Heart left ventricle (tissue), 16 donors: ENCODE measurements at places on chromosomes 3 and 15.

- no peak for DNase-seq
Measured at GRCh38 chr3:174408310-174408709, 450.8 kb upstream of the NAALADL2 start.

GRCh38 chr3:52795298-52795900, 803 bp downstream of the ITIH3 start:
- DNase-seq: no peak

DNA sequence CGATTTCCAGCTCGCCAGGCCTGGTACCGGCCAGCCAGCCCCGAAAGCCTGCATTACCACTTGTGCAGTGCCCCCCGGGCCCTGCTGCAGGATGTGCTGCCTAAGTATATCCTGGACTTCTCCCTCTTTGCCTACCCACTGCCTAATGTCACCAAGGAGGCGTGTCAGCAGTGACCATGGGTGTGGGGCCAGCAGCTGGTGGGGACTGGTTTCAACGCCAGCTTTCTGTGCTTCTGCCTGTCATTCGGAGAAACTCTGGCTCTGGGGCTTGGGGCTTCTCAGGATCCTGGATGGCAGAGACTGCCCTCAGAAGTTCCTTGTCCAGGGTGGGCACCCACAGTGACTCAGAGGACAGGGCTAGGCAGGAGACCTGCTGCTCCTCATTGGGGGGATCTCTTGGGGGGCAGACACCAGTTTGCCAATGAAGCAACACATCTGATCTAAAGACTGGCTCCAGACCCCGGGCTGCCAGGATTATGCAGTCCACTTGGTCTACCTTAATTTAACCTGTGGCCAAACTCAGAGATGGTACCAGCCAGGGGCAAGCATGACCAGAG, 1.5 kb downstream of the CHST14 start:
- DNase-seq: no peak

DNA sequence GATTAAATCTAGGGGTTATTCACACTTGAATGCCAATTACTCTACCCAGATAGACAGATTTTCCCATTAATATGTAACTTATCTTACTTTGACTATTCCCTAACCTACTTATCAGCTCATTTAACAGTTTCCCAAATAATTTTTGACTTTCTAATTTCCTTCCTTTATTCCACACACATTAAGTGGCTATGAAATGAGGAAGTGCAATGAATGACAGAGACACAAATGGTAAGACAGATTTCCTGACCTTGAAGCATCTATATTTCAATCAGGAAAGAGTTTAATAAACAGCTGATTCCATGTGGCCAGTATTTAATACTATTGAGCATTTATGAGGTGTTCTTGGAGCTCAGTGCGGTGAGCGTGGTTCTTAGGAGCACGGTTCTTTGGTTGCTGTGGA, 78.8 kb downstream of the SLC7A14 start:
- no peak for DNase-seq

DNA sequence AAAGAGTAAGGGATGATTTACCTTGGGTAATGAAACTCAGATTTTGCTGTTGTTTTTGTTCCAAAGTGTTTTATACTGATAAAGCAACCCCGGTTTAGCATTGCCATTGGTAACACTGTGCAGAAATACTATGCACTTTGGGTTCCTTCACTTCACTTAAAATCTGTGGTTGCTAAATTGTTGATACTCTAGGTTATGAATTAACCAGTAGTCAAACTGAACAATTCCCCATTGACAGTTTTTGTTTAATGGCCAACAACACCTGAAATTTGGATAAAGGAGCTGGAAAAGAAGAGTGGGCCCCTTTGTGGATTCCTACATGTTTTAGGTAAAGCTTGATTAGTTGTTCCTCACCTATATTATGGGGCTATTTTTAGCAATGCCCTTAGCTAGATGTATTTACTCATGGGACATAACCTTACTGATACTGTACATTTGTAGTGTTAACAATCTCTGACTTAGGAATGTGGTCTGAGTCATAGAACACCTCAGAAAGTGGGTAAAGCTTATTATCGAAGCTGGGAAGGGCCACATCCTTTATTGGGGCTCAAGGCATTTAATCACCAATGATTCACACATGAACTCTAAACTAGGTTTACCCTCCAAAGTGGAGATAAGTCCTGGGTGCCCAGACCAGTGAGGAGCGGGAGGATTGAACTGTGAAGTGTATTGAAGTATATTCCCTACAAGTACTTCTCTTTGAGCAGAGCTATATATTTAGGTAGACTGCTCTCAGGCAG, 29.5 kb upstream of the THRB start:
- no peak for DNase-seq

GRCh38 chr3:9696480-9697220, 7.0 kb upstream of the CPNE9 start:
- no peak for DNase-seq

DNA sequence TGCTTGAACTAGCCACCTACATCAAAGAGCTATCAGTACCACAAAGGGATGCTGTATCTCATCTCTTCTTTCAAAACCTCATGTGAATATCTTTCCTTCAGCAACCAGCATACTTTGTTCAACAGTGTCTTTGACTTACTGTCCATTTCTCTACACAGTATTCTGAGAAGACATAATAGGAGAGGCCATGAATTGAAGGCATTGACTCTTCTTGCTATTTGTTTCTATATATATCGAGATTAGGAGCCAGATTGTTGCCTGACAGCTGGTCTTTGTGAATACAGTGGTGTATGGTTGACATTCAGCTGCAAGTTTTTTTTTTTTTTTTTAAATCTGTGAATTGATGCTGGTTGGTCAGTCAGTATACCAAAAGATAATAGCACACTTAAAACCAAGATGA, 12.1 kb upstream of the CSRNP1 start:
- DNase-seq: no peak

- DNase-seq: no peak
Measured at GRCh38 chr3:193984876-193985275, 151.1 kb upstream of the HES1 start.

- no peak for DNase-seq
Measured at GRCh38 chr3:2940062-2940461, 170.1 kb downstream of the IL5RA start.

- DNase-seq: no peak
Measured at GRCh38 chr3:136836511-136837156, 17.7 kb downstream of the SLC35G2 start.

- DNase-seq: no peak
Measured at GRCh38 chr3:116444115-116444747, 1.1 kb downstream of the LSAMP start.

DNA sequence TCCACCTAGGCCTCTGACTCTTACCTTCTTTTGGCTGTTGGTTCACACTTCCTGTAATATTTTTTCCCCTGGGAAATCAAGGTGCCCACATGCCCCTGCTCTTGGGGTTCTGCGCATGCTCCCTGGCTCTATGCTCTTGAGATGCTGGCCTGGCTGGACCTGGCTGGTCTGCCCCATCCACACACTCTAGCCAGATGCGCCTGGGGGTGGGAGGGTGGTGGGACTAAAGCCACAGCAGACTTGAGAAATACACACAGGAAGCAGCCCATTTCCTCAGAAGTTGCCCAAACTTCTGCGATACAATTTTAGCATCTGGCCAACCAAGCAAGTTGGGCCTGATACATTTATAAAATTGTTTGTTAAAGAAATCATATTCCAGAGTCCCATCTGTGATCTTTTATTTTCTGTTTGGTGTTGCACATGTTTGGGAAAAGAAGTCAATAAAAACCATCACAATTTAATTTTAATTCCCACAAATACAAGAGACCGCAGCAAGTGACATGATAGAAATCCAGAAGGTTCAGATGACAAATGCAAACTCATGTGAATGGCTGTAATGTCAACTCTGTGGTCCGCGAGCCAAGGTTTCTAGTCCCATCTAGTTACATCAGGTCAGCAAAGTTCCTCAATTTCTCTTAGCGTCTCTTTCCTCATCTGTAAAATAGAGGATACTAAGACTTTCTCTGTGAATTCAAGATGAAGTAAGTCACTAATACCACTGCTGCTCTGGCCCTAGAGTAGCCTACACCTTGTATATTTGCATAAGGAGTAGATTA, 55.9 kb upstream of the MEF2A start:
- no peak for DNase-seq

DNA sequence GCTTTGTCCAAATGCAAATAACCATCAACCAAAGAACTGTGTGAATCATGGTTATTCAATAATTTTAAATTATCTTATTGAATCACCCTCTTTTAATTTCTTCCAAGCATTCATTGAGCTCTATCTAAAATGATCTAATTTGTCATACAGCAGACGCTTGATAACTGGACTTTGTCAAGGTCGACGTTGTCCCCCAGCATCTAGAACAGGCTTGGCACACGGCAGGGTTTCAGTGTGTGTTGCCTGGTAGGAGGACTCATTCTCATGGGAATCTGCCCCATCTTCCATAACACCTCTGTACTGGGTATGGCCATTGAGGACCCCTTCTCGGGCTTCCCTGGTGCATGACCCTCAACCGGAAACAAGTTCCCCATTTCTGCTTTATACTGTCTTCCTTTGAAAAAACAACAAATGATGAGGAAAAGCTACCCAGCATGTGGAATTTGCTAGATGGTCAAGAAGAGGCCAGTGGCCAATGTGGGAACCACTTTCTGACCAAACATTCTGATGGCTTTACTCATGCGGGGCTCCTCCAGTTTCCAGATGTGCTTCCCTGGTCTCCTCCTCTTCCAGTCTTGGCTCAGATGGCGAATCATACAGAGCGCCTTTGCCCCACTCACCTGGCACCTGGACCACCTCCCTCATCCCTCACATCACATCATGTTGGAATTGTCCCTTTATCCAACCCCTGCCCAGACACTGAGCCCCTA, 41.7 kb upstream of the SEC22A start:
- DNase-seq: no peak

DNA sequence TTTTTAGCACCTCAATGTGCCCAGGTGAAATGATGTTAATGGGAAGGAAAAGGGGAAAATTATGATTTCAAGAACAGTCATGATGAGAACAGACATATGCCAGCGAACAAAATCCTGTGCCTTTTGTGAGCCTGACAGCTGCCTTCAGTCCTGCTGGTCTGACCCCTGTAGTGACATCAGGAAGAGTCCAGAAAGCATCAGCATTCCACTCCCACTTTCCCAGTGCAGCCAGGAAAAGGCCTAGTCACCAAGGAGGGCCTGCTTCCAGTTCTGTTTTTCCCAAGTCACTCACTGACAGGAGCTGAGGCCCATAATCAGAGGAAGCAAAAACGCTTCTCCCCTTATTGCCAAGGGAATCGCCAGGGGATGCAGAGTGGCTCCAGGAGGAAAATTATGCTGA, 218.4 kb downstream of the ABHD5 start:
- no peak for DNase-seq

DNA sequence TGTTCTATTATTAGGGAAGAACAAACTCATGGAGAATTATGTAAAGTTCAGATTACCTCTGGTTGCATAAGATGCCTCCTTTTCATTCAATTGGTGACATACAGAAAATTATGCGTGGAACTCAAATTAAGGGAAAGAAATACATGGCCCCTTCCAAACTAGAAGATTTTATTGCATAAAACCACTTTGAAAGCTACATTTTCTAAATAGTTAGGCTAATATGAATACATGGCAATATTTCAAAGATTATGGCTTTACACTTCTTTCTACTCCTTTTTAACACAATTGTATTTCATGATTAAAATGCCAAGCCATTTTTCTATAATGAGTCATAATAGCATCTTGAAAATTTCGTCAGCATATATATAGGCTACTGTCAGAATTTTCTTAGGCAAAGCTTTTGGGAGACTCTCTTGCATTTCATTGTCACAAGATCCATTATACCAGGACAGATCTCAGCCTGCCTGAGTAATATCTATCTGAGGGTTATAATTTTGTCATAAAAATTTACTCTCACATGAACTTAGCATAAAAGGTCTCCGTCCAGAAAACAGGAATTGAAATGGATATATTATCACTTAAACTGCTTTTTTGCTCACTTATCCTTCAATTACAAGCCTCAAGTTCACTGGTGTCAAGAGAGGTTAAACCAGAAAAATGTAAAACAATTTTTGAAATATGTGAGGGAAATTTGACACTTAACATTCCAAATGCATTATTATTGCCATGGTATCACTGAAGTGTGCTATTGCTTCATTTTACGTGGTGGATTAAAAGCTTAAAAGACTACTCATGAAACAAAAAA, 37.1 kb downstream of the CPA3 start:
- no peak for DNase-seq

DNA sequence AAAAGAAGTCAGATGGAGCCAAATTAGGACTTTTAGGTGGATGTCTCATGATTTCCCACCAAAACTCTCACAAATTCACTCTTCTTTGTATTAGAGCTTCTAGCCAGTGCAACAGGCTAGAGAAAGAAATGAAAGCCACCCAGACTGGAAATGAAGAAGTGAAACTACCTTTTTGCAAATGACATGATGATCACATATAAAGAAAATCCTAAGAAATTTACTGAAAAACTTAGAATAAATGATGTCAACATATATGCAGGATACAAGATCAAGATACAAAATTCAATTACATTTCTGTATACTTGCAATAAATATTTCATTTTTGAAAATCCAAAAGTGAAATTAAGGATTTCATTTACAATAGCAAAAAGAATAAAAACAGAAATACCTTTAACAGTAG, 110.8 kb downstream of the LRIG1 start:
- DNase-seq: no peak

GRCh38 chr3:24270744-24271143, 223.9 kb downstream of the THRB start:
- no peak for DNase-seq

- DNase-seq: no peak
Measured at GRCh38 chr3:109355625-109356441, 18.5 kb upstream of the DPPA4 start.

GRCh38 chr3:2635511-2635910, 474.7 kb downstream of the IL5RA start:
- no peak for DNase-seq

GRCh38 chr15:40593165-40593564, 884 bp upstream of the KNL1 start:
- no peak for DNase-seq

- peak; percentile 62 for DNase-seq
Measured at GRCh38 chr3:14410503-14411165, 8.2 kb downstream of the SLC6A6 start.

DNA sequence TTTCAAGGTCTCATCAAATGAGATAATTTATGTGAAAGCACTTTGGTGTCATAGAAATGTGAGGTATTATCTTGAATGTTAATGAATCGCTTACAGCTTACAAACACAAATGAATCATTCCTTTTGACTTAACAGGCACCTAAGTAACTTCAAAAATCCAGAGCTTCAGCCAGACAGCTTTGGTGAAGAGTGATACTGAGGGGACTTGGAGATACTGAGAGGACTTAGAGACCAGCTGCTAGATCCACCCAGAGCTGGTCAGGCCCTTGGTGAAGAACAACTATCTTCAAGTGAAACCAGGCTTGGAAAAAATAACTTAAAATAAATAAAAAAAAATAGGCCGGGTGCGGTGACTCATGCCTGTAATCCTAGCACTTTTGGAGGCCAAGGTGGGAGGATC, 16.2 kb upstream of the ZFYVE19 start:
- DNase-seq: no peak

DNA sequence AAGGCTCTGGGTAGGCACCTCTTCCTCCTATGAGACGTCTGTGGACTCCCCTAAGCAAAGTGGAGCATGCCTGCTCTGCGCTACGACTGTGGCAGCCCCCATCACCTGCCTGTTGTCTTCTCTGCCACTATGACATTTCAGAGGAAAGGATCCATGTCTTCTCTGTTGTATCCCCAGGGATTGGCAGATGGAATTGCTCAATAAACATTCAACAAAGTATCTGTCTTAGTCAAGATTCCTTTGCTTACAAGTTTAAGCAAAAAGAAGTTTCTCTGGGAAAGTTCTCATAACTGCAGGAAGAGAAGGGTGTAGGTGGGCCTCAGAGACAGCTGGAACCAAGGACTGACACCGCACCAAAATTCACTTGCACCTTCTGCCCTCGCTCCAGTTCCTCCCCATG, 34.3 kb downstream of the AMOTL2 start:
- DNase-seq: no peak
